Stimulated activated CD4-positive, alpha-beta T cell treated with anti-CD3 and anti-CD28 coated beads, Interleukin-1b, Interleukin-23, amount 100 ng/mL, for 1 hour (primary cell): ENCODE measurements at places on chromosomes 3 and 15.

GRCh38 chr3:4990069-4990468 is 10.8 kb downstream of the BHLHE40 start:
- no peak for DNase-seq

GRCh38 chr15:80730387-80730786 is 35.3 kb downstream of the ABHD17C start:
- no peak for DNase-seq

- no peak for DNase-seq
Observed at GRCh38 chr15:70281811-70282307, 184.1 kb upstream of the TLE3 start.

- no peak for DNase-seq
Observed at GRCh38 chr3:135055449-135055848, 260.4 kb downstream of the EPHB1 start.

DNA sequence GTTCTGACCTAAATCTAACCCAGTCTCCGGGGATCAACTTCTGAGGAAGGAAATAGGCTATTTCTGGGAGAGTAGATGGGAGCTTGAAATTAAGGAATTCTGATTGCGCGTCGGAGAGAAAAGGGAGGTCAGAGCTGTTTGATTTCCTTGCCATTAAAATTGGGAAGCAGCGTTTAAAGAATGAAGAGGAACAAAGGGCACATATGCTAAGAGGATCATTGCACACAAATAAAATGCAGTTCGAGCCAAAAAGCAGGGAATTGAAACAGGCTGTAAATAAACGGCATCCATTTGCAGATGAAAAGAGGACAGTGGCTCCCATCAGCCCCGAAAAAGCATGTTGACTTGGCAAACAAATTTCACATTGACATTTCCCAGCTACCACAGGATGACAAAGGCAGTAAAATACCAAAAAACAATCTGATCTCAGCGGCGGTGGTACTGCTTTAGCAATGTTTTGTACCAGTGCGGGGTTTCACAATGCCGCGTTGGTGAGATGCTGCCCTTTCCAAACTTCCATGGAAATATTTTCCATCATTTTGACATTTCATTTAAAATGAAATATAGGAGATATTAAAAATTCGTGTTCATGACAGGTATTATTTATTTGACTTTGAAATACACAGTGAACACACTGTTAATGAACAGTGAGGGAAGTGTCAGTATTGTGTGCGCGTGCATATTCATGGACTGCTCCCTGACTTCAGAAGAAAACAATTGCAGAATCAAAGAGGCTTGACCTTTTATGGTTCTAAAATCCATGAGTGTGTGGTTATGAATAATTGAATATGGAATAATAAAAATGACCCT is 108.8 kb downstream of the SQOR start:
- DNase-seq = no peak

- DNase-seq = no peak
Observed at GRCh38 chr3:140702281-140702680, 24.4 kb downstream of the TRIM42 start.

DNA sequence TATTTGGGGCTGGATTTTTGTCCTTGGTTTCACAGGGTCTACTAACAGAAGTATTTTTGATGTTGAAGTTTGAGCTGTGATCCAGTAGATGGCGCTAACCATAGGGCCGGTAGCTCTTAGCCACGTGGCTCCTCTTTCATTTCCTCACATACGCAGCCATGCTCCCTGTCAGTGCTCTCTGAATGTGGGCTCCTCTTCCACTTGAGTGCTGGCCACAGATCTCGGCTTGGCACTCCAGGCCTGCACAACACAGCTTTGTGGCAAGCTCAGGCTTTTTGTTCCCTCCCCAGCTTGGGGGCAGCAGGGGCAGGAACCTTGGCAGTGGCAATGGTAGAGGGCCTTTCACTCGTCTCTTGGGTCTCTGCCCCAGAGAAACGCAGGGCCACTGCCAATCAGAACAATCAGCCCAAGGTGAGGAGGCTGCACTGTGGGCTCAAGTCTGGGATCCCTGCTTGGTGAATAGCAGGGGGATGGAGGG is 18.6 kb upstream of the DNAAF4 start:
- no peak for DNase-seq

DNA sequence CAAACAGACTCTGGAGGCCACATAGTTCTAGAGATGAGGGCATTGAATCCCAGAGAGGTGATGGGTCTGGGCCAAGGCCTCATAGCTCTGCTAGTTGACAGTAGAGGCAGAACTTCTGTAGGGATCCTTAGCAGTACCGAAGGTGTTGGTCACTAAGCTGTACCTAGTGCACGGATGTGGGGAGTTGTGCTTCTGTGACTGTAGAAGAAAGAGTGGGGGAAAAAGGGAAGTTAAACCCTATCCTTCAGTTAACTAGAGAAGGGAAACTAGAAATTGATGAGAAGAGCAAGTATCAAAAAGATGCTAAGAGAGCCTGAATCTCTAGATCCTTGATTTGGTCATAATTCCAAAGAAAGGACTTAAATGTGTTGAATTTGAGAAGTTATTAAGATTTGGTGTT is 186.7 kb downstream of the NFKBIZ start:
- DNase-seq = no peak

DNA sequence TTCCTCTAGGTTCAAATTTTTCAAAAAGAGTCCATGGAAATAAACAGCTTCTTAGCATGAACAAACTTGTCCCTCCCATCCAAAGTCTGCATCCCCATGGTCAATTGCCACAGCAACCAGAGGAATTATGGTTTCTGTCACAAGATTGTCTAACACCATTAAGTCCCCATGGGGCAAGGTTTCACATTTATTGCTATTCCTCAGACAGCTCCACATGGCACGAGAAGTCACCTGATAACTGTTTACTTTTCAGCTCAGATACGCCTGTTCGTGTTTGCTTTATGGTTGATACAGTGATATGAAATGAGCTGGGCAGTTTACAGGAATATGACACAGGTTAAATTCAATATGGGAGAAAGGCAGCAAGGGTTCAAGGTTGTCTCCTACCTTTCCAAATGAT is 37.9 kb upstream of the MUC13 start:
- DNase-seq = no peak

DNA sequence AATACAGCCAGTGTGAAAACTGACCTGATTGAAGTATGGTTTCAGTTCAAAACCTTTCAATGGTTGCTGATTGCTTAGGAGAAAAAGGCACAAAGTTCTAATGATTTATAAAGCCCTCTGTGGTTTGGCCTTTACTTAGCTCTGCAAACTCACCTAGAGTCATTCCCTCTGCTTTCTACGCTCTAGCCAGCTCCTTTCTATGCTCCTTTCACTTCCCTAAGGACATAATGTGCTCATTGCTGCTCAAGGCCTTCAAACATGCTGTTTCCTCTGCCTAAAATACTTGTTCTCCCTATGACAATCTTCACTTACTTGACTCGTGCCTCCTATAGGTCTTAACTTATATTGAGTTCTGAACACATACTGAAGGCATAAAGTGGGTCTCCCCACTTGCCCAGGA is 19.0 kb downstream of the RPL39L start:
- no peak for DNase-seq

DNA sequence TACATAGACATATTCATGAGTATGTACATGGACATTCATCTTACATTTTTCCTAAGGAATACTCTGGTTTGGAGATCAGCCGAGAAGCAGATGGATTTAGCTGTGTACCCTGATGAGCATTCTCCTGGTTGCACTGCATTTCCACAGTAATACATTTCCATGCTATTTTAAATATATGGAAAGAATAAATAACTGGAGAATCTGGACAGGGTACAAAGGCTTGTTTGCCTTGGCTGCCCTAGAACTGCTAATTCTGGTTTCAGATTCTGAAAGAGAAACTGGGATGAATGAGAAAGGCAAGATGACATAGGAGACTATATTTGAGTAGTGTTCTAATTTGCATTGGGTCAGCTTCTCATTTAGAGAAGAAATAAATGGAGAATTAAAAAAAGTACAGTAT is 190.8 kb upstream of the FAM3D start:
- DNase-seq = no peak

DNA sequence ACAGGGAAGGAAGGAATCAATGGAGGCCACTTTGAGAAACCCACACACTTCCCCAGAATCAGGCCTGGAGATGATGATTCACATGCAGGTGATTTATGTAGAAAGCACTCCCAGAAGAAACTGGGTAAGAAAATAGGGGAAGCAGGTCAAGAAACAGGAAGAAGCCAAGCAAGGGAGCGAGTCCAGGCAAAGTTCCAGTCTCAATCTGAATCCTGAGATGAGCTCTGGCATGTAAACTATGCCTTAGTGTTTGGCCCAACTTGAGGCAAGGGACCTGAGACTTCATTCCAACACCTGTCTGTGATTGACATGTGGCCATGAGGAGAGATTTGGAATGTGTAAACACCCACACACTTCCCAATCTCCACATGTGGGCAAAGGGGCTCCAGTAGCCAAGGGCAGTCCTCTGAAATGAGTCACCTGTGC is 61.6 kb upstream of the CTNNB1 start:
- DNase-seq = no peak

DNA sequence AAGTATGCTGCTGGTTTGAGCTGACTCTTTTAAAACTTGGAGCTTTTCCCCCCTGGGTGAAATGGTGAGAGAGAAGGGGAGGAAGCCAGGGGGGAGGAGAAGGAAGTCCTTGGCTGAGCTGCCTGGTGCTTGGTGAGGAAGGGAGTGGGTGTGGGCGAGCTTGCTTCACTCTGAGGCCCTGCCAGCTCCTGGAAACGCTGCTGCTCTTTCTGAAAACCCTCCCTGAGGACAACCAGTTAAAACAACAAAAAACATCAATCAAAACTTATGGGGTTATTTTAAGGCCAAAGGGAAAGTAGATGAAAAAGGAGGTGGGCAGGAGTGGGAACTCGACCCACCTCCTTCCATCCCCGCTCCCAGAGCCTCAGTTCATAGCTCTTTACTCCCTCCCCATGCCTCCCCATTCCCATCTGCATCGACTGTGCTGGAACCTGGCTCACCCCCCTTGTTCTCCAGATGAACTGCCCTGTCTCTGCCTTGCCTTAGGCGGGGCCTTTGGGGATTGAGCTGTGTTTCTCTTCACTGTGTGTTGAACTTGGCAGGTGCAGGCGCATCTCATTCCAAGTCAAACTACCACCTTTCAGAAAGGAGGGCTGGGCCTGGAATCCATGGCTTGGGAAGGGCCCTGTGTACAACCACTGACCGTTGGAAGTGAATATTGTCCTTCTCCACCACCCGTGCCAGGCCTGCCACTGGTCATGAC is 166.1 kb downstream of the ZNF621 start:
- no peak for DNase-seq

GRCh38 chr3:49807431-49808114 is 4.5 kb downstream of the INKA1 start:
- no peak for DNase-seq

- no peak for DNase-seq
Observed at GRCh38 chr15:81195339-81195864, 1.3 kb upstream of the IL16 start.

DNA sequence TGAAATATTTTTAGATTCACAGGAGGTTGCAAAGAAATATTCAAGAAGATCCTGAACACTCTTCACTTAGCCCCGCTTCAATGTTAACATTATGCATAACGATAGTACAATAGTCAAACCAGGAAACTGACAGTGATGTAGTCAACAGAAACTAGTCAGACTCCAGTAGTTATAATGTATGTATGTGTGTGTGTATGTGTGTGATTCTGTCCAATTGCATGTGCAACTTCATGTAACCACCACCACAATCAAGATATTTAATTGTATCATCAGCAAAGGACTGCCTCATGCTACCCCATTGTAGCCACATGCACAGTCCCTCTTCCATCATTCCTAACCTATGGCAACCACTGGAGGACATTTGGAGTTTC is 77.9 kb downstream of the APBA2 start:
- DNase-seq = no peak

DNA sequence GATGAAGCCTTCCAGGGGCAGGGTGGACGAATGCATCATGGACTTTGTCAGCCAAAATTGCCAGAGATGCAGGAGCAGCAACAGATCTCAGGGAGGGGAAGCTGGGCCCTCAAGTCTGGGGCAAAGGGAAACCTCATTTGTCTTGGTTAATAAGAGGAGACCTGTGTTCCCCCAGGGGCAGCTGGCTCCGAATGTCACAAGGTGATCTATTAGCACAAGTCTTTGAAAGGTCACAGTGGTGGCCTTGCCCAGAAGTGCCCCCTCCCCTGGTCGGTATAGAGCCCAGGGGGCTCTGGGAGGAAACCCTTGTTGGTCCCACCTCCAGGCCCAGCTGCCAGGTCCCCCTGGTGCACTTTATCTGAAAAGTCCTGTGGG is 46.2 kb downstream of the ABTB1 start:
- no peak for DNase-seq

- DNase-seq = no peak
Observed at GRCh38 chr3:131077904-131078303, 51.2 kb downstream of the NEK11 start.

GRCh38 chr15:100723315-100723801 is 121.0 kb downstream of the ASB7 start:
- no peak for DNase-seq

DNA sequence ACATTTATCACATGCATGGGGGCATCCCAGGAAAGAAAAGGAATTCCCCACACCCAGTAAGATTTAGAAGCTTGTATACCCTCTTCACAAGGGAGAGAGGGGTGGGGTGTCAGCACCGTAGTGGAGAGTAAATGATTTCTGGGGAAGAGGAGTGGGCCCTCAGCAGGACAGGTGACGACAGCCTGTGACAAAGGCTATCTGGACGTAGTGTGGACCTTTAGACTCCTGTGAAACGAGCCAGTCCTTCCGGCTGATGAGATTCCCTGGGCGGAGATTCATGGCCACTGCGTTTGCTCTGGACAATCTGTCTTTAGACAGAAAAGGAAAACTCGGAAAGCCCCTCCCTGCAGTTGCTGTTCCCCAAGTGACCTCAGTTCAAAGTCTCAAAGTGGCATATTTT is 1.7 kb upstream of the FAM3D start:
- DNase-seq = no peak

GRCh38 chr15:62164396-62165103 is 535 bp downstream of the C2CD4B start:
- DNase-seq = no peak

GRCh38 chr3:11381563-11381962 is 109.4 kb downstream of the ATG7 start:
- DNase-seq = no peak

DNA sequence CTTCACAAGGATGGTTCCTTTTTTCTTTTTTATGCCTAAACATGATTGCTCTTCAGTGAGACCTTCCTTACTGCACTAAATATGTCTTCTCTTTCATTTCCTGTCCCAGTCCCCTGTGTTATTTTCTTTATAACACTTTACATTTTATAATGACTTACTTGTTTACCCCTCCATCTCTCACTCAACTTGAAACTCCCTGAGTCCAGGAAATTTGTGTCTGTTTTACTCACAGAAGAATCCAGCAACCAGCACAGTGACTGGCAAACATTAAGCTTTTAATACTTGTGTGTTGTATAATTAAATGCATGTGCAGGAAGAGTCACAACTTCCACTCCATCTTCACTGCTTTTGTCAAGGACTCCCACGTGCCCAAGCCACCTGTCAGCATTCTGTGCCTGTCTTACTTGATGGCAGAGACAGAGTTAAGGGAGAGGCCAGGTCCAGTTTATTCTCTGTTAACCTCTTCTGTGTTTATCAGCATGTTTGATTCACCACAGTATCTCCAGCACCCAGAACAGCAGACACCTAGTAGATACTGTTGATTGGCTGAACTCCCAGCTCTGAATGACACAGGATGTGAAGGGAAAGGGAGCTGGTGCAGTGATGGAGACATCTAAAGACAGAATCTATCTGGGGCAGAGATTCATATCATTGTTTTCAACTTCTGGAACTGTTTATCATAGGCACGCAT is 42.8 kb downstream of the SSR3 start:
- no peak for DNase-seq
